CD4-positive, CD25-positive, alpha-beta regulatory T cell (primary cell): ENCODE measurements at places on chromosomes 3 and 15. TPM values are rescaled to one million over a fixed set of nuclear protein-coding genes. Genes with fewer than 3 reads are reported as not detected.

The COLQ gene
- polyA plus RNA-seq: 0.78 TPM

The TMIE gene
- polyA plus RNA-seq: 0.60 TPM

The SLC2A2 gene
- not detected for polyA plus RNA-seq

The ASB14 gene
- 0.28 TPM for polyA plus RNA-seq

The TYRO3 gene
- polyA plus RNA-seq: not detected

The SI gene
- polyA plus RNA-seq: not detected

The DCLK3 gene
- not detected for polyA plus RNA-seq

The FRMD4B gene
- 8.6 TPM for polyA plus RNA-seq

The SLC22A13 gene
- 0.40 TPM for polyA plus RNA-seq

The OIP5 gene
- 4.0 TPM for polyA plus RNA-seq

The FEZF2 gene
- polyA plus RNA-seq: not detected

The DLEC1 gene
- polyA plus RNA-seq: 0.64 TPM

The ALPK3 gene
- polyA plus RNA-seq: not detected

The ZDHHC19 gene
- not detected for polyA plus RNA-seq

The GOLGA8G gene
- polyA plus RNA-seq: not detected

The LYZL4 gene
- not detected for polyA plus RNA-seq

The HHLA2 gene
- polyA plus RNA-seq: not detected

The GOLGA6A gene
- not detected for polyA plus RNA-seq

The SKOR1 gene
- not detected for polyA plus RNA-seq

The IMPG2 gene
- not detected for polyA plus RNA-seq
